ENCODE measurements at places on chromosomes 11 and 22.

- DNase-seq, result no peak
Observed at GRCh38 chr11:126654886-126655806, 299.7 kb downstream of the ST3GAL4 start.

DNA sequence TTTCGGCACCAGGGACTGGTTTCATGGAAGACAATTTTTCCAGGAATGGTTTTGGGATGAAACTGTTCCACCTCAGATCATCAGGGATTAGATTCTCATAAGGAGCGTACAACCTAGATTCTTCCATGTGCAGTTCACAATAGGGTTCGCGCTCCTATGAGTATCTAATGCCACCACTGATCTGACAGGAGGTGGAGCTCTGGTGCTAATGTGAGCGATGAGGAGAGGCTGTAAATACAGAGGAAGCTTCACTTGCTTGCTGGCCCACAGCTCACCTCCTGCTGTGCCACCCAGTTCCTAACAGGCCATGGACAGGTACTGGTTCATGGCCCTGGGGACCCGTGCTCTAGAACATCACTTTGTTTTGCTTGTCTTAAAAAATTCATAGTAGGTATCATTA, 41.8 kb upstream of the AMPD3 start:
- DNase-seq, result peak; percentile 63

DNA sequence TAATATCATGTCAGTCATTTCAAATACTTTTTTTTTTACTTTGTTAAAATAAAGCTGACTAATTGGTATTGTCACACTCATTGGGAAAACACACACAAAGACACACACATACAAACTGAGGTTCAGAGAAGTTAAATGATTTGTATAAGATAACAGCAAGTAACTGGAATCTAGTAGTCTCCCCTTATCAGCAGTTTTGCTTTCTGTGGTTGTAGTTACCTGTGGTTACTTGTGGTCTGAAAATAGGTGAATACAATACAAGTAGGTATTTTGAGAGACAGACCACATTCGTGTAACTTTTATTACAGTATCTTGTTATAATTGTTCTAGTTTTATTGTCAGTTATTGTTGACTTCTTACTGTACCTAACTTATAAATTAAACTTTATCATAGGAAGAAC, 610.9 kb downstream of the CNTN5 start:
- DNase-seq, result no peak

- no peak for DNase-seq
Observed at GRCh38 chr22:22210375-22210774, 34.2 kb upstream of the VPREB1 start.

- DNase-seq, result no peak
Observed at GRCh38 chr11:114260483-114260882, 35.7 kb upstream of the NNMT start.

- DNase-seq, result no peak
Observed at GRCh38 chr11:96219981-96220623, 122.9 kb downstream of the MAML2 start.

- no peak for DNase-seq
Observed at GRCh38 chr11:134533511-134533910, 121.5 kb upstream of the B3GAT1 start.

- no peak for DNase-seq
Observed at GRCh38 chr22:28864878-28865596, 18.3 kb upstream of the ZNRF3 start.

GRCh38 chr11:32006799-32007388, 84.0 kb upstream of the RCN1 start:
- no peak for DNase-seq

- no peak for DNase-seq
Observed at GRCh38 chr11:17748761-17749721, 14.5 kb downstream of the KCNC1 start.

- DNase-seq, result no peak
Observed at GRCh38 chr22:45754822-45755221, 83.2 kb downstream of the ATXN10 start.

DNA sequence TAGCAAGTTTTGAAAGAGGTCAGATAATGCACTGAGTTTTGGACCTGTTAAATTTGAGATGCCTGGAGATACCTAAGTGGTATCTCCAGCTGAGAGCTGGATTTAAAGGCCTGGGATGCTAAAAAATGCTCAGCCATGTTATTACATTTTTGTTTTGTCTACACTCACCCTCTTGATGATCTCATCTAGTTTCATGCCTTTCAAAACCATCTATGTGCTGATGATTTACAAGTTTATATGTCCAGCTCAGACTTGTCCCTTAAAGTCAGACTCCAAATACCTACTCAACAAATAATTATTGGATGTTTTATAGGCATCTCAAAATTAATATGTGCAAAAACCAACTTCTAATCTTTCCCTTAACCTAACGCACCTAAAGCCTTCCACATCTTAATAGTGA, 103.6 kb upstream of the OR9G4 start:
- no peak for DNase-seq

GRCh38 chr11:19163617-19164016, 38.2 kb downstream of the CSRP3 start:
- no peak for DNase-seq

- no peak for DNase-seq
Observed at GRCh38 chr11:93370260-93370659, 39.7 kb downstream of the DEUP1 start.

DNA sequence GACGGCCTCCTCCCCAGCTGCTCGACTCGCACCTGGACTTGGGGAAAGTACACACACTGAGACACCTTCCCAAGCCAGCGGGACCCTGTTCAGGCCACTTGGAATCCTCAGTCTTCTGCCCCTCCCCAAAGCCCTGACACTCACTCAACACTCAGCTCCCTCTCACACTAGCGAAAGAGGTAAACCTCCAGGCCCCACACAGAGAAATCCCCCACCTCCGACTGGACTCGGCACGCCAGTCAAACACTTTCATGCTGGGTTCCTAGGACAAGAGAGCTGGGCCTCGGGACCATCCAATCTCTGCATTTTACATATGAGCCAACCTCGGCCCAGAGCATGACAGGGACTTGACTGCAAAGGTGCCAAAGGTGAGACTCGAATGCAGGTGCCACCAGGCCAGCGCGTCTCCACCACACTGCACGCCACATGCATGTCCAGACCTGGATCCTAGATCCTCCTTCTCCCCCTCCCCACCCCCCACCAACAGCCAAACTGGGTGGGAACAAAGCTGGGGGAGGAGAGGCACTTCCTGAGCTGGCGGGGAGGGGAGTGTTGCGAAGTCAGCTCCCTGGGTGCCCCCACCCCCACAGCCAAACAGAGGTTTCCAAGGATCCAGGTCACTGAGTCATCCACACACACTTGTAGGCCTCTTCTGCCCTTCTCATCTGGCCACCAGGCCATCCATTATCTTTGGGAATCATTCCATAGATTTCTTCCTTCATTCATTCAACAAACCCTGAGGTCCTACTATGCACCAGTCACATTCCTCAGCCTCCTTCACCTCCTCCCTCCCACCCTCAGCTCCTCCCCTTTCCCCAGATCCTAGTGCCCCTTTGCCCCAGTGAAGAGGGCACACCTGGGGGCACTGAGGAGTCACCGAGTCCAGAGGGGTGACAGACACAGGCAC, 10.7 kb upstream of the CD5 start:
- peak; percentile 36 for DNase-seq

DNA sequence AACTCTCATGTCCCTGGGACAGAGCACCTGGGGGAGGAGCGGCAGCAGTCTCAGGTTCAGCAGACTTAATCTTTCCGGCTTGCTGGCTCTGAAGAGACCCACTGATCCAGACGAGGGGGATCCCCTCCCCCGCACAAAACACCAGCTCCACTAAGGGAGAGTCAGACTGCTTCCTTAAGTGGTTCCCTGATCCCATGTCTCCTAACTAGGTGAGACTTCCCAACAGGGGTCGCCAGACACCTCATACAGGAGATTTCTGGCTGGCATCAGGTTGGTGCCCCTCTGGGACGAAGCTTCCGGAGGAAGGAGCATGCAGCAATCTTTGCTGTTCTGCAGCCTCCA, 157.2 kb upstream of the TMEM45B start:
- no peak for DNase-seq

DNA sequence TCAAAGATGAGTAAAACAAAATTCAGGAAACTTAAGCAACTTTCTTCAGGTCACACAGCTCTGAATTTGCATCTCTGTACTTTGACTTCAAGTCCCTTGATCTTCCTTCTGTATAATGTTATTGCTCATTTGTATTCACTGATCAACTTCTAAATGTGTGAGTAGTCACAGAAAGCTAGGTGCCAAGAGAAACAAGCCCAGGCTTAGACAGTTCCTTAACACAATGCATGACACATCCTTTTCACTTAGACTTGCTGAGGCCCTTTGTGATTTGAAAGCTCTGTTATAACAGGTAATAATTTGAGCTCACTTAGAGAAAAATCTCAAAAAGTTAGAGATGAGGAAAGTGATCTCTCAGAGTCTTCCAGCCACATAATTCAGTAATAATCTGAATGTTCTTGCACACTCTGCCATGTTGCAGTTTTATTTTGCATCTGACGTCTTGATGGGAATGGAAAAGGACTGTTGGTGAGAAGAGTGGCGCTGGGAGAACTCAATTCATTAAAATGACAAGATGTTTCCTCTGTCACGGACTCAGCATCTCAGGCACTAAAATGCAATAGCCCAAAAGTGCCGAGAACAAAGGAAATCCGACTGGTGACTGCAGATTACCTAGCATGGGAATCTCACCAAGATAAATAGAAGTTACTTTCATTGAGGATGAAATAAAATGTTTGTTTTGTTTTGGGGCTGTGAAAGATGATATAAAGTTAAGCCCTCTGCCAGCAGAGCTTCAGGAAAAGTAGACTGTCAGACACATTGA, 665.3 kb downstream of the OPCML start:
- DNase-seq, result no peak

GRCh38 chr11:45209000-45209879, 62.8 kb downstream of the PRDM11 start:
- DNase-seq, result no peak

DNA sequence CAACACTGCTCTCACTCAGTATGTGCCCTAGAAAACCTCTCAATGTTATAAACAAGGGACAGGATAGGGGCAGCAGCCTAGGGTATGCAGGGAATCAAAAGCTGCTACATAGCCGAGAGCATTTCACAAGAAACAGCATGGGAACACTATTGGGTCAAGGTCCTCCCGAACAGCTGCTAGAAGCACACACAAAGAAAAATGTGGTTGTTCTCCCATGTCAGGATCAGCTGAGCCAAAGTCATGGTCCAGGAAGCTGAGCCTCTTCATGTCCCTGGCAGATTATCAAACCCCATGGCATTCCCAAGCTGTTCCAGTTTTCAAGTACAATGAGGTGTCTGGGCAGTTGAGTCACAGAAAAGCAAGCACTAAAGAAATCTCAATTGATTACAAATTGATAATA, 21.0 kb upstream of the GDPD4 start:
- DNase-seq, result no peak

- DNase-seq, result no peak
Observed at GRCh38 chr11:1880746-1881441, 10.8 kb downstream of the PRR33 start.

GRCh38 chr11:115290893-115291292, 213.3 kb downstream of the CADM1 start:
- DNase-seq, result no peak

DNA sequence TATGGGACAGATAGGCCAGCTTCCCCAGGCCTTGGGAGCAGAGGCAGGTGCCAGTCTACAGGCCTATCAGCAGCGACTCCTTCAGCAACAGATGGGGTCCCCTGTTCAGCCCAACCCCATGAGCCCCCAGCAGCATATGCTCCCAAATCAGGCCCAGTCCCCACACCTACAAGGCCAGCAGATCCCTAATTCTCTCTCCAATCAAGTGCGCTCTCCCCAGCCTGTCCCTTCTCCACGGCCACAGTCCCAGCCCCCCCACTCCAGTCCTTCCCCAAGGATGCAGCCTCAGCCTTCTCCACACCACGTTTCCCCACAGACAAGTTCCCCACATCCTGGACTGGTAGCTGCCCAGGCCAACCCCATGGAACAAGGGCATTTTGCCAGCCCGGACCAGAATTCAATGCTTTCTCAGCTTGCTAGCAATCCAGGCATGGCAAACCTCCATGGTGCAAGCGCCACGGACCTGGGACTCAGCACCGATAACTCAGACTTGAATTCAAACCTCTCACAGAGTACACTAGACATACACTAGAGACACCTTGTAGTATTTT, 26.6 kb upstream of the L3MBTL2 start:
- DNase-seq, result no peak

- DNase-seq, result no peak
Observed at GRCh38 chr22:49955581-49956417, 4.8 kb upstream of the PIM3 start.

DNA sequence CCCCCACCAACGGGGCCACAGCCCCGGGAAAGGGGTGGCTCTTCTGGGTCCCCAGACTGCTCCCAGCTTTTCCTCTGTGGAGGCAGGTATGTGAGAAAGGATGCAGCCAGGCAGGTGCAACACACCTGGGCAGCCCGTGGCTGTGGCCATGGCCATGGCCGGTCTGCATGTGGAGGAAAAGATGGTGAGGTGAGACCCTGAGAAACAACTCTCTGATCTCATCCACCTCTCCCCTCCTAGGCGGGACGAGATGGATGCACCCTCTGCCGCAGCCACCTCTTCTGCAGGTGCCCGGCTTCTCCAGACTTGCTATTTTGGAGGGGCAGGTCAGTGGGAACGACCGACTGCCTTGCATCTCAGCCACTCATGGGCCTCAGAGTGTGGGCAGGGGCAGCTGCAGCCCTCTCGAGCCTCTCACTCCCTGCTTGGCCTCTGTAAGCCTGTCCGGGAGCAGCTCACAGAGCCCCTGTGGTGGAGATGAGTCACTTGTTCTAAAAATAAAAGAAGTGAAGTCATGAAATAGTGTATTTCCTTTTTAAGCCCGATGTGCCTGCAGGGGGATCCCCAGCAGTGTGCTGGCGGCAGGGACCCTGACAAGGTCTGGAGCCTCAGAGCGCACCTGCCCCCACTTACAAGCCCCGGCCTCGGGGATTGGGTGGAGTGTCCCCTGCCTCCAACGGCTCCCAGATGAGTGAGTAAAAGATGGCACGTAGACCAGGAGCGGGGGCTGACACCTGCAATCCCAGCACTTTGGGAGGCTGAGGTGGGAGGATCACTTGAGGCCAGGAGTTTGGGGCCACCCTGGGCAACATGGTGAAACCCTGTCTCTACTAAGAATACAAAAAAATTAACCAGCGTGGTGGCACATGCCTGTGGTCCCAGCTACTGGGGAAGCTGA, 10.7 kb downstream of the SMIM38 start:
- no peak for DNase-seq

DNA sequence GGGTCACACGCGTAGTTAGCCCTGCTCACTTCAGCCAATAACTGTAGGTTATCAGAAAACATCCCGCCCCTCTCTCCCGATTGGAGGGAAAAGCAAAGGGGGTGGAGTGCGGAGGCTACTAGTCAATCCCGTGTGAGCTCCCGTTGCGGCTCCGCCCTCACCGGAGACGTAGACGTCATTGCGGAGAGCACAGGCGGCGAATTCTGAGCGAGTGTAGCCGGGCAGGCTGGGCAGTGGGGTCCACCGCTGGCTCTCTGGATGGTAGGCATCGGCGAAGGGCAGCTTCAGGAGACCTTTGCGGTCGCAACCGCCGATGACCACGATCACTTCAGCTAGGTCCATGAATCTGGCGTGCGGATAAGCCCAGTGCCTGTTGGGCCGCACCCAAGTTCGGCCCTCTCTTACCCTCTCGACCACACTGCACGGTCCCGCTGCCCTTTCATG, 4.7 kb downstream of the KLHL35 start:
- peak; percentile 76 for DNase-seq

- no peak for DNase-seq
Observed at GRCh38 chr11:66684635-66685034, 6.9 kb upstream of the RBM4B start.

- no peak for DNase-seq
Observed at GRCh38 chr11:70153133-70153727, 49.9 kb upstream of the FADD start.
